Right hindlimb (tissue), 1 donor: ENCODE measurements at places on chromosomes 13 and 19.
A peak's percentile ranks its signal among the peaks of the same experiment; 100 is the strongest.

GRCh38 chr19:18960370-18960769, 19.4 kb upstream of the HOMER3 start:
- DNase-seq, result no peak

DNA sequence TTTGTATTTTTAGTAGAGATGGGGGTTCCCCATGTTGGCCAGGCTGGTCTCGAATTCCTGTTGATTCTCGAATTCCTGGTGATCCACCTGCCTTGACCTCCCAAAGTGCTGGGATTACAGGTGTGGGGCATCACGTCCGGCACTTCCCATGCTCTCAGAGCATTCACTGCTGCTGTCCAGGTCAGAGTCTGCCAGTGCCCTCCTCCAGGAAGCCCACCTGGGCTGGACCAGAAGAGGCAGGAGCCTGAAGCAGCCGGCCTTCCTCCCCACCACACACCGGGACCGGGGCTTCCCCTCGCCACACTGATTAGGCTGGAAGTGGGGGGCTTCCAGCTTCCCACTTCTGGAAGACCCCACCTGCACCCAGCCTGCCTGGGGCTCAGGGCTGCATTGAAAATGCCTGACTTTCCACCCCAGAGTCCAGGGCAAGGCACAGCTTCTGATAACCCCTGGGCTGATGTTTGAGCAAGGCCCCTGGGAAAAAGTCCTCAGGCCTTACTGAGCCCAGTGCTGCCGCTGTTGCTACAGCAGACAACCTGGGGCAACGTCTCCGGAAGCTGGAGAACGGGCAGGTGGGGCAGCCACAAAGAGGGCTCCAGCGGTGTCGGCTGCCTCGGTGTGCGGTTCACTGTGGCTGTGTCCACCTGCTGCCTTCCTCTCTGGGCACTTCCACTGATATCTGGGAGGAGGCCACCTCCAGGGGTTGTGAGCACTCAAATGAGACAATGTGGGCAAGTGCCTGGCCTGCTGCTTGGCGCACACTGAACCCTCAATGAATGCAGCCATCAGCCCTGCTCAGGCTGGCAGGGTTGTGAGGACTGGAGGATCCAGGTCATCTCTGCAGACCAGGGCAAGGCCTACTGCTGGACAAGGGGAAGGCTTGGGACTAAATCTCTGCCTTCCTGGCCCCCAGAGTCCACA, 22.6 kb downstream of the CEBPA start:
- DNase-seq, result no peak

DNA sequence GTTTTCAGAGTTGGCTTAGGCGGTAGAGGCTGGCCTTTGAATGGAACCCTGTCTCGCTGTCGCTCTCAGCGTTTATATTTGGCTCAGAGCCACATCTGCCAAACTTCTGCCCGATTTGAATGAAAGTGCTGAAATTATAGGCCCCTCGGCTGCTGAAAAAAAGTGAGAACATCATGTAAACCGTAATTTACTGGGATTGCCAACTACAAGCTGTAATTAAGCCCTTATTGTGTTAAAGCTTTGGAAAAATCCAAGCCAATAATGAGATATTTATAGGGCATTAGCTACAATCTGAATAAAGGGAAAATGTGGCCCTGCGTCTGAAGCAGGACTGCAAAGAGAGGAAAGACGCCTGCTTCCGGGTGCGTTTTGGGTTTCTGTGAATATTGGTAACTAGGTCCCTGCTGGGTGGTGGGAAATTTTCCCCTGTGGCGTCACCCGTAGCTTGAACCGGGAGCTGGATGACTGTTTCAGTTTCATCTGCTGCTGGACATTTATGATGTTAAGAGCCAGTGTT, 9.9 kb downstream of the DNM2 start:
- DNase-seq, result no peak

GRCh38 chr13:49828453-49828852, 36.0 kb upstream of the KPNA3 start:
- DNase-seq, result no peak

- DNase-seq, result no peak
Measured at GRCh38 chr19:45660636-45661035, 7.4 kb upstream of the GIPR start.

DNA sequence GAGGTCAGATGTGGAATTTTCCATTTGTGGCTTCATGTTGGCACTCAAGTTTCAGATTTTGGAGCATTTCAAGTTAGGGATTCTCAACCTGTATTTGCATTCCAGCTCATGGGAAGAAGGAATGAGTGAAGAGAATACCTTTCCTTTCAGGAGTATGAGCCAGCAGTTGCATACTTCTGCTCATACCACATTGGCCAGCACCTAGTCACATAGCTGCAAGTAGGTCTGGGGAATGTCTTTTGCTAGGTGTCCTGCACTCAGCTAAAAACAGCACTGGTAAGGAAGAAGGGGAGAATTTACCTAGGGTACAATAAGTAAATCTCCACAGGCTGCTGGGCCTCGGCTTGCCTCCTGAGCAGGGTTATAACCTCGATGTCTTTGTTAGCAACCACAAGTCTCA, 24.6 kb upstream of the ATP8A2 start:
- no peak for DNase-seq

DNA sequence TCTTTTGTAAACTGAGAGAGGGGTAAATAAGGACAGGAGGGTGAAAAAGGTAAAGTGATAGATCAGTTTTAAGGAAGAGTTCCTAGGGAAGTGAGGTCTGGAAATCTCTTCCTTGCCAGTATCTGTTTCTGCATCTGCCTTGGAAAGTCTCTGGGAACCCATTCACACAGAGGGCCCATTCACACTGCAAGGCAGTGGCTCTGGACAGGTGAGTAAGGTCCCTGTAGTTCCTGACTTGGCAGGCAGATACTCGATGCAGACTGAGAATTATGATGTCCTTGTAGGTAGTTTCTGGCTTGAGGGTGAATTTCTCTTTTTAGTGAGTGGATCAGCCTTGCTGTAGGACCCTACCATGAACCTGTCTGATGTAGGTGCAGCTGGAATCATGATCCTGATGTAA, 293.3 kb downstream of the NALCN start:
- DNase-seq, result no peak

DNA sequence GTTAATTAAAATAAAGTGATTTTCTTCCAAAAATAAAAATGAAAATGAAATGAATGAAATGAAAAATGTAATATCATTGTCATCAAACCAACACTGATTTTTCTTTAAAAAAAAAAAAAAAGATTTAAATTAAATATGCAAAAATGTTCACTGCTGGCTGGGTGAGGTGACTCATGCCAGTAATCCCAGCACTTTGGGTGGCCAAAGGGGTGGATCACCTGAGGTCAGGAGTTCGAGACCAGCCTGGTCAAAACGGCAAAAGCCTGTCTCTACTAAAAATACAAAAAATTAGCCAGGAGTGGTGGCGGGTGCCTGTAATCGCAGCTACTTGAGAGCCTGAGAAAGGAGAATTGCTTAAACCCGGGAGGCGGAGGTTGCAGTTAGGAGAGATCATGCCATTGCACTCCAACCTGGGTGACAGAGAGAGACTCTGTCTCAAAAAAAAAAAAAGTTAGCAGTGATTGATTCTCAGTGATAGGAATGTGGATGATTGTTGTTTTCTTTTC, 44.6 kb upstream of the LSM14A start:
- no peak for DNase-seq

GRCh38 chr19:40503320-40503695, 36.5 kb downstream of the SPTBN4 start:
- DNase-seq, result no peak

- peak; percentile 52 for DNase-seq
Measured at GRCh38 chr19:15418231-15418578, 583 bp downstream of the AKAP8L start.

DNA sequence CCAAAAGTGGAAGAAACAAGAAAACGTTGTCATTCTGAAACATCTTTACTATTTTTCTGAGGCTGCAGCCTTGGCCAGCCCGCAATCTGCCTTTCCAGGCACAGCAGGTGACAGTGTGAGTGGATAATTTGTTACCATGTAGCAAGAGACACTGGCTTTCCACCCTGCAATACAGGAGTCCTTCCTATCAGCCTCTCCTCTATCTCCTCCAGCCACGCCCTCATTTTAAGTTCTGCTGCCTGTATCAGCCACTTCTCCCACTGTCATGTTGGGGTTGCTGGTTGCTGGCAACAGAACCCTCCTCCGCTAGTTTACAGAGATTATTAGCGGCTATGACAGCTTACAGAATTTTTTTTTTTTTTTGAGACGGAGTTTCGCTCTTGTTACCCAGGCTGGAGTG, 7.7 kb upstream of the LGALS7 start:
- DNase-seq, result no peak

DNA sequence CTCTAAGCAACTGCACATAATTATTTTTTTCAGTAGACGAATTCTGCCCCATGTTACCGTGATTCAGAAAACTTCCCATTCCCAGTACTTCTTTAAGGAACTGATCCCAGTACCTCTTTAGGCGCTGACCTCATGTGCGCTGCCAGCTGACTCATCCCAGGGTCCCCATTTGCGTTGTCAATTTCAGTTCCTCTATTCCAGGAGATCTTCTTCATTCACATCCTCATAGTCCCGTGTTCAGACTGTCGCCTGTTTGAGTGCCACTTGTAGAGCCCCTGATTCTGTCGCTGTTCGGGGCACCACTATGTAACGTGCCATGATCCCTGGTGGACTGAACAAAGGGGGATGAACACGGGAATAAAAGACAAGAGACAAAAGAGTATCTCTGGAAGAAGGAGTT, 16.4 kb downstream of the FPR3 start:
- no peak for DNase-seq

- DNase-seq, result no peak
Measured at GRCh38 chr13:83211301-83211700, 671.0 kb downstream of the SLITRK1 start.

GRCh38 chr13:31046711-31047279, 114.3 kb downstream of the TEX26 start:
- DNase-seq, result peak; percentile 68

DNA sequence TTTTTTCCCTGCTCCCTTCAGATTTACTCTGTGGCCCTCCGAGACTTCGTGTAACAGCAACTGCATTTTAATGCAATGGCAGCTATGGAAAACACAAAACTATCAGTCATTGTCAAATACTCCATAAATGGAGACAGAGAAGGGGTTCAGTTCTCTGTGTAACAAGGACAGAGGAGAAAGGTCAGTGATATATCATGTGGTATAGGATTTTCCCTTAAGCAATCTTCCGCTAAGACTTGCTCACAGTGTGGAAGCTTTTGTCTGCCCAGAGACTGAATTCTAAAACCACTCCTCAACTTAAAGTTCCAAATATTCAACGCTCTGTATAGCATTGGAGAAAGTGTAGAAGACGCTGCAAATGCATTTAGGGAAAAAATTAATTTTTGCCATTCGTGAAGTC, 111.3 kb upstream of the EDNRB start:
- DNase-seq, result no peak

- DNase-seq, result no peak
Measured at GRCh38 chr19:51686171-51686570, 7.0 kb upstream of the SPACA6 start.

GRCh38 chr13:45873491-45874325, 22.2 kb upstream of the SIAH3 start:
- no peak for DNase-seq

DNA sequence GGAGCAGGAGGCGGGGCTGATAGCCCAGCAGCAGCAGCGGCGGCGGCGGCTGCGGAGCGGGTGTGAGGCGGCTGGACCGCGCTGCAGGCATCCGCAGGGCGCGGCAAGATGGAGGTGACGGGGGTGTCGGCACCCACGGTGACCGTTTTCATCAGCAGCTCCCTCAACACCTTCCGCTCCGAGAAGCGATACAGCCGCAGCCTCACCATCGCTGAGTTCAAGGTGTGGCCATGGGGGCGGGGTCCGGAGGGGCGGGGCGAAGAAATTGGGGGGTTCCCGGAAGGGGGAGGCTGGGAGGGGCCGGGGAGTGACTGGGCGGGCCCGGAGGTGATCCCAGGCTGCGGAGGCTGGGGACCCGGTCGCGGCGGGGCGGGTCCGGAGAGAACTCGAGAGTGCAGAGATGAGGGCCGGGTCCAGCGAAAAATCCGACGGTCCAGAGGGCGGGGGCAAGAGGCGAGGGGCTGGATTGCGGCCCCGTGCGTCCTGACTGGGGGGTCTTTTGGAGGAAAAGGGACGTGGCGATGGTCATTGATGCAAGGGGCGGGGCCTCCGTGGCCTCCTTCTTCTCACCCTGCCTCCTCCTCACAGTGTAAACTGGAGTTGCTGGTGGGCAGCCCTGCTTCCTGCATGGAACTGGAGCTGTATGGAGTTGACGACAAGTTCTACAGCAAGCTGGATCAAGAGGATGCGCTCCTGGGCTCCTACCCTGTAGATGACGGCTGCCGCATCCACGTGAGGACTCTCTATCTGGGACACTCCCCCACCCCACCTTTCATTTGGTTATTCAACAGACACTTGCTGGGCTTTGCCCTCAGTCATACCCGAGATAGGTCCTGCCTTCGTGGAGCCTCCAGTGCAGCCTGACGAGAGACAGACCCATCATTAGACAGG, at the start of gene TBCB:
TBCB (plus strand) TSS at position 16 of the 891 bp plus-strand sequence; CDS start at position 109, 93 bp downstream.
- no peak for DNase-seq

DNA sequence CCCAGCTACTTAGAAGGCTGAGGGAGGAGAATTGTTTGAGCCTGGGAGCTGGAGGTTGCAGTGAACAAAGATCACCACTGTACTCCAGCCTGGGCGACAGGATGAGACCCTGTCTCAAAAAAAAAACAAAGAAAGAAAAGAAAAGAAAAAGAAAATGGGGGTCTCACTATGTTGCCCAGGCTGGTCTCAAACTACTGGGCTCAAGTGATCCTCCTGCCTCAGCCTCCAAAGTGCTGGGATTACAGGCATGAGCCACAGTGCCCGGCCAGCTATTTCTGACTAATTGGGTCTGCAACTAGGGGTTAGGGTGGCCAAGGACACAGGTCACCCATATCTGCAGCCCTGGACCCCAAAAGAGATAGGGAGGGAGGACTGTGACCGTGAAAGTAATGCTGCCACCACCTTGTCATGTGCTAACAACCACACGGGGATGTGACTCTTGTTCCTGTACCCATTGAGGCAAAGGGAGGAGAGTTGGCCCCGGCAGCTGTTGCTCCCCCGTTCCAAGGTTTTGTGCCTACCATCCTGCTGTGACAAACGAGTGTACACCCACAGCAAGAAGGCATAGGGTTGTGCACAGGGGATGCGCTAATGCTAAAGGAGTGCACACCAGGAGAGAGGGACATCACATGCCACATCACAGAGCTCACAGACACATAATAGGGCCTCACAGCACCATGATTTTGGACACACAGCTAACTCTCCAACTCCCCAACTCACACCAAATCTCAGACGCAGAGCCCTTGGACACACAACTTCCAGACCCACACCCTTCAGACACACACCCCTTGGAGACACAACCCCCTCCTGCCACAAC, 619 bp downstream of the MEF2B start:
- no peak for DNase-seq

GRCh38 chr13:40271931-40272775, 394.3 kb downstream of the FOXO1 start:
- peak; percentile 62 for DNase-seq

DNA sequence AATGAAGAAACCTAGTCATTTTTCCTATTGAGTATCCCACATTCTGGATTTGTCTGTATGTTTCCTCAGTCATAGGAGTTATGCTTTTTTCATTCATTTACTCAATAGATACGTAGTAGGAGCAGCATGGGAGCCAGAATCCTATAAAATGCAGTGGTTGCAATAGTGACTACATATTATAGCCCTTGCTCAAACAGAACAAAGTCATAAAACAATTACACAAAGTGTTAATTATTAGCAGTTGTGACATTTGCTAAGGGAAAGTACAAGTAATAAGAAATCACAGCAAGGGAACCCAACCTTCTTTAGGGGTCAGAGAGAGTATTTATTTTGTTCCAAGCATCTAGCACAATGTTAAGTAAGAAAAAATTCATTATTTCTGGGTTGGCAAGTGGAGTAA, 27.7 kb upstream of the POU4F1 start:
- DNase-seq, result no peak
